ENCODE measurements at places on chromosomes 2 and 18. TPM values are rescaled to one million over a fixed set of nuclear protein-coding genes. Genes with fewer than 3 reads are reported as not detected.

Gene TTC39C
- 10.0 TPM for total RNA-seq

Gene FAM228B
- total RNA-seq: 18.7 TPM

Gene WNT6
- total RNA-seq: 0.82 TPM

Gene FTCDNL1
- total RNA-seq: 1.8 TPM

Gene COBLL1
- 138 TPM for total RNA-seq

Gene CDCA7
- total RNA-seq: 12.0 TPM

Gene CMPK2
- 7.6 TPM for total RNA-seq

Gene MRPL19
- 71.9 TPM for total RNA-seq

Gene SULT1C4
- 55.4 TPM for total RNA-seq

Gene C2orf78
- not detected for total RNA-seq

Gene ESCO1
- 16.4 TPM for total RNA-seq

Gene MRPL30
- total RNA-seq: 35.4 TPM

Gene PHLPP1
- total RNA-seq: 20.7 TPM

Gene ALKAL2
- 2.7 TPM for total RNA-seq

Gene OTX1
- total RNA-seq: 0.12 TPM

Gene SERPINB12
- total RNA-seq: not detected

Gene TMEM178A
- total RNA-seq: 40.5 TPM

Gene APCDD1
- 133 TPM for total RNA-seq

Gene TLX2
- not detected for total RNA-seq

Gene IL18R1
- total RNA-seq: 4.3 TPM

Gene PROKR1
- total RNA-seq: 0.23 TPM

Gene CYTIP
- 16.8 TPM for total RNA-seq

Gene CNDP1
- 0.23 TPM for total RNA-seq

Gene HOXD12
- 0.23 TPM for total RNA-seq

Gene TGFBRAP1
- total RNA-seq: 17.0 TPM

Gene COX7A2L
- total RNA-seq: 138 TPM

Gene GKN2
- 0.53 TPM for total RNA-seq

Gene NYAP2
- 0.12 TPM for total RNA-seq

Gene TWIST2
- total RNA-seq: 10.7 TPM

Gene CTIF
- total RNA-seq: 35.0 TPM

Gene AQP12A
- not detected for total RNA-seq

Gene DUSP19
- 6.4 TPM for total RNA-seq

Gene ASXL3
- total RNA-seq: 13.4 TPM

Gene C2orf80
- total RNA-seq: not detected

Gene LRRTM1
- total RNA-seq: 9.9 TPM

Gene PSME4
- 48.3 TPM for total RNA-seq

Gene LYG2
- not detected for total RNA-seq

Gene TRIM43
- total RNA-seq: 0.18 TPM

Gene KLHL41
- total RNA-seq: 613 TPM

Gene ARHGAP15
- 25.2 TPM for total RNA-seq

Gene FOXD4L1
- total RNA-seq: 0.12 TPM

Gene STPG4
- not detected for total RNA-seq

Gene CCDC138
- 9.3 TPM for total RNA-seq

Gene HEATR5B
- 33.0 TPM for total RNA-seq

Gene GNLY
- total RNA-seq: not detected

Gene ABCB11
- 0.06 TPM for total RNA-seq

Gene SLC8A1
- total RNA-seq: 211 TPM

Gene BMP10
- not detected for total RNA-seq

Gene ALMS1
- total RNA-seq: 57.9 TPM

Gene ALPG
- not detected for total RNA-seq

Gene IAH1
- 32.1 TPM for total RNA-seq

Gene C1QL2
- total RNA-seq: not detected

Gene MGAT4A
- total RNA-seq: 24.2 TPM

Gene ABHD3
- 19.7 TPM for total RNA-seq

Gene CD207
- not detected for total RNA-seq

Gene MRPL53
- total RNA-seq: 38.5 TPM

Measured in metanephros (tissue), 2 donors.